ENCODE measurements at places on chromosomes 2 and 18. TPM values are rescaled to one million over a fixed set of nuclear protein-coding genes. Genes with fewer than 3 reads are reported as not detected.

- H3K27ac ChIP-seq, result no peak overlapping the region
- no peaks in the 10 kb centered on the region for H3K36me3 ChIP-seq
- H3K4me1 ChIP-seq, result no peaks in the 10 kb centered on the region
- no peaks in the 10 kb centered on the region for H3K27me3 ChIP-seq
- no peak overlapping the region for H3K4me3 ChIP-seq
- DNase-seq, result no peak
Measured at GRCh38 chr2:127632592-127633489, 13.1 kb upstream of the GPR17 start.

- no peaks in the 10 kb centered on the region for H3K36me3 ChIP-seq
- DNase-seq, result no peak
- H3K27me3 ChIP-seq, result no peaks in the 10 kb centered on the region
Measured at GRCh38 chr2:4972472-4972871, 719.7 kb upstream of the SOX11 start.

- peak overlapping the region; percentile 40 for H3K4me3 ChIP-seq
- no peaks in the 10 kb centered on the region for H3K27me3 ChIP-seq
- DNase-seq, result peak; percentile 93
- peaks cover 13% of the 10 kb centered on the region for H3K4me1 ChIP-seq
- H3K27ac ChIP-seq, result peak overlapping the region; percentile 86
- no peaks in the 10 kb centered on the region for H3K36me3 ChIP-seq
Measured at GRCh38 chr2:11829947-11830707, 83.7 kb downstream of the LPIN1 start.

GRCh38 chr2:1995081-1995480 is 250.8 kb upstream of the PXDN start:
- no peaks in the 10 kb centered on the region for H3K27me3 ChIP-seq
- H3K27ac ChIP-seq, result no peak overlapping the region
- DNase-seq, result no peak
- no peaks in the 10 kb centered on the region for H3K36me3 ChIP-seq
- H3K4me1 ChIP-seq, result no peaks in the 10 kb centered on the region

GRCh38 chr2:219155054-219155644 is 5.5 kb downstream of the NHEJ1 start:
- no peaks in the 10 kb centered on the region for H3K4me1 ChIP-seq
- H3K4me3 ChIP-seq, result no peak overlapping the region
- H3K27ac ChIP-seq, result no peak overlapping the region
- no peaks in the 10 kb centered on the region for H3K36me3 ChIP-seq
- DNase-seq, result no peak
- H3K27me3 ChIP-seq, result no peaks in the 10 kb centered on the region

OTOS gene
- total RNA-seq, result 4.6 TPM

LDAH gene
- total RNA-seq, result 20.4 TPM

DNA sequence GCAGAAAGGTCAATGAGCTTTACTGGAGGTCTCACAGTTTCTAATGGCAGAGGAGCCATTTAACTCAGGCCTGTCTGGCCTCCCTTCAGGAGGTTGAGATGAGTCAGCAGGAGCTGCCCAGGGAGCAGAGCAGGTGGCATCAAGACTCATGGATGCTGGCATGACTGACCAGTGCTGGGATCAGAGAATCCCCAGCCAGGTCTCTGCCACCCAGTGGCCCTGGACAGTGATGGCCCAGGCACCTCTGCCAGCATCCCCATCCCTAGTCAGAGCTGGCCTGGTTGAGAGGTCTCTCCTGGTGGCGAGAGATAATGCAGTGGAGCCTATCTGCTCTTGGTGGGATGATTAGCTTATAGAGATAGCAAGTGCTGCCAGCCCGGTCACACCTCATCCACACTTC is 43.1 kb downstream of the GYPC start:
- peaks cover 8% of the 10 kb centered on the region for H3K4me1 ChIP-seq
- no peaks in the 10 kb centered on the region for H3K27me3 ChIP-seq
- no peak for DNase-seq
- H3K36me3 ChIP-seq, result peaks cover 2% of the 10 kb centered on the region
- no peak overlapping the region for H3K4me3 ChIP-seq
- H3K27ac ChIP-seq, result no peak overlapping the region

- H3K4me1 ChIP-seq, result no peaks in the 10 kb centered on the region
- no peak overlapping the region for H3K27ac ChIP-seq
- no peaks in the 10 kb centered on the region for H3K36me3 ChIP-seq
- no peaks in the 10 kb centered on the region for H3K27me3 ChIP-seq
Measured at GRCh38 chr2:43542285-43542933, 53.4 kb downstream of the THADA start.

Data from kidney (tissue), 22 donors.